ENCODE measurements at places on chromosomes 16 and 17.

DNA sequence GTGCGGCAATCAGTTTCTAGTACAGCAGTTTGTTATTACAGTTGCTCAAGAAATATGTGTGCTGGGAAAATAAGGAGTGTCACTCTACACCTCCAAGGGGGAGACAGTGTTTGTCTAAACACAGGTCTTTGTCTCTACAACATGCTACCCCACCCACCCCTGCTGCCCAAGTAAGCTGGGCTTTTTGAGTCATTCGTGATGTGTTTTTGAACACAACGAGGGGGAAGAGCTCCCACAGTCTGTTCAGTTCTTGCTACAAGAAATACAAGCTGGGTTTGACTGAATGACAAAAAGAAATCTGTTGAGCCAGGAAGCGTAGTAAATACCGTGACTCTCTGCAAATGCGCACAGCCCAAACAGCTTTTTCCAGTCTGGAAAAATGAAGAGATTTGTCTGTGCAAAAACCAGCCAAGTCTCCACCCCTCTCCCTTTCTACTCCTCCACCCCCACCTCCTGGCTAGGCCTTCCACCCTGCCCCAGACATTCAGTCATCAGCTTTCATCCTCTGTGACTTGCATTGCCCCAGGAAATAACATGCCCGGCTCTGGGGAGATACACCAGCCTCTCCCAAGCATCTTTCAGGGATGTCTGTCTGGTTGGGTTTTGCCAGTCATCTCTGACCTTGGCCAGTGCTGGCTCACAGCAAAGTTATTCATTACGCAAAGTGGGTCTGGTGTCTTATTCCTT lies 25.7 kb downstream of the CHD9 start:
- no peak for DNase-seq

DNA sequence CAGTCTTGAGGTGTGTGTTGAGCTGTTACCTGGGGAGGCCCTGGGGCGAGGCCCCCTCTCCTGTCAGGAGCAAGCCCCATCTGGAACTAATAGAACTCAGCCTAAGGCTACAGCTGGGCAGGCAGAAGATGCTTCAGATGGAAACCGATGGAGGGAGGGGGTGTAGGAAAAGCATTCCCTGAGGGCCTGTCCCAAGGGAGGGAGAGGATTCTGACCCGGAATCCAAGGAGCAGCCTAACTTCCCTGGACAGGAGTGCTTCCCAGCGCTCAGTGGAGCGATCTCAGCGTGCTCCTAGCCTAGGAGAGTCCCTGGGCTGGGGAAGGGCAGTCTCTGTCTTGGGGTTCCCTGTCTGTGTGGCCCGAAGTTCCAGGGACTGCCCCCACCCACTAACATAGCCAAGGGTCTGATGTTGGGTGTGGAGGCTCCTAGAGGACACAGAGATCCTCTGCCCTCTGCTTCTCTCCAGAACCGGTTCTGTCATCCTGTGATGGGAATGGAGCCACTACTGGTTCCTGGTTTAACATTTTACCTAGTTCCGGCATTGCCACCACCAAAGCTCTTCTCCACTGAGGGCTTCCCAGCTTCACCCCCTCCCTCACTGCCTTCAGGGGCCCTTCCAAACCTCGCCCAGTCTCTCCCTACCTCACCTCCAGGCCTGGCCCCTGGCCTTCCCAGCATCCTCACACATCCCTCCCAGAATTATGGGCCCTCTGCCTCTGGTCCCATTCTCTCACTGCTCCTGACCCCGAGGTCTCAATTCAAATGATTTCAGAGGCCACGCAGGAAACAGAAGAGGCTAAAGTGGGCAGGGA lies 58.7 kb downstream of the RTN4RL1 start:
- no peak for DNase-seq

DNA sequence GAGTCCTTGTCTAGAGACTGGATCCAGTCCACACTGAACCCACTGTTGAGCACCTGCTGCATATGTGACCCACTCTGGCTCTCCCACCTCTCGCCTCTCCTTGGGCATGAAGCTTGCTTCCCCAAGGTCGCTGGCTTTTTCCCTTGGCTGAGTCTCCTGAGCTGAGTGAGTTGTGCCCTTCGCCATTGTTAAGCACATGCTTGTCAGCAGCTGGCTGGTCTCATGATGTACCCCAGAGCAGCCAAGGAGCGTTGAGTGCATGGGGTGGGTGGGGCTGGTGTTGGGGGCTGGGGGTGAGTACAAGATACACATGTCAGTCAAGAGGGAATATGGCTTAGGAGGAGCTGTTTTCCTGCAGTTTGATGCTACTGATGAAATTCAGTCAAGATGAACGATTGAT lies 165.6 kb downstream of the SNX29 start:
- DNase-seq, result no peak

DNA sequence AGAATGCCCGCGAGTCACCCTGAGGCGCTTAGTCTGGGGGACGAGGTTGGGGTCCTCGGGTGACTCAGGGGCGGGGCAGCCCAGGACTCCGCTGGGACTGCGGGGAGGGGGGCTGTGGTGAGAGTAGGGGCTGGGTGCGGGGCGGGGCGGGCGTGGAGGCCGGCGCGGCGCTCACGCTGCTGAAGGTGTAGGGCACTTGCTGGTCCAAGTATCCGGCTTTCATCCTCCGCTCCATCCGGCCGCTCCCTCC lies 832 bp downstream of the ETV4 start:
- peak; percentile 16 for DNase-seq

GRCh38 chr17:72510351-72511016 lies 389.7 kb downstream of the SOX9 start:
- no peak for DNase-seq

- no peak for DNase-seq
Measured at GRCh38 chr16:85094812-85095211, 17.5 kb downstream of the CIBAR2 start.

DNA sequence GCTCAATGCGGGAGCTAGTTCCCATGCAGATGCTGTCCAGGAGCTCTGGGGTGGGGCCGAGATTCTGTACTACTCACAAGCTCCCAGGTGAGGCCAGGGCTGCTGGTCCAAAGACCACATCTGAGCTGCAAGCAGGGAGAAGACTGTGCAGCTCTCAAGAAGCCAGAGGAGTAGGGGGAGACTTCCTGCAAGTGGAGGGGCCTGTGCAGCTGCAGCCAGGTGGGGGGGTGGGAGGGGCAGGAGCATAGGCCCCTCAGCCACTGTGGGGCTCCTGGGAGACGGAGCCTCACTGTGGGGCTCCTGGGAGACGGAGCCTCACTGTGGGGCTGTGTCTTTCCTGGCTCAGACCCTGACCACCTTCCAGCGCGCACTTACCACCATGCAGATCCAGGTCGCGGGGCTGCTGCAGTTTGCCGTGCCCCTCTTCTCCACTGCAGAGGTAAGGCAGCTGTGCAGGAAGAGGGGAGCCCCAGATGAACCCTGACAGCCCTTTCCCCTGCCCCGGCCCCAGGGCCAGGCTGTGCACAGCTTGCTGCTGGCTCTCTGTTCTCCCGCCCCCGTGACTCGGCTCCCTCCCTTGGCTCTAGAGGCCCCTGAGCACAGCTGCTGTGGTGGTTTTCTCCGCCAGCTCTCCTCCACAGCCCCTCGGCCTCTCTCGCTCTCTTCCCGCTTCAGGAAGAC lies 24.3 kb upstream of the DNAI2 start:
- DNase-seq, result no peak

DNA sequence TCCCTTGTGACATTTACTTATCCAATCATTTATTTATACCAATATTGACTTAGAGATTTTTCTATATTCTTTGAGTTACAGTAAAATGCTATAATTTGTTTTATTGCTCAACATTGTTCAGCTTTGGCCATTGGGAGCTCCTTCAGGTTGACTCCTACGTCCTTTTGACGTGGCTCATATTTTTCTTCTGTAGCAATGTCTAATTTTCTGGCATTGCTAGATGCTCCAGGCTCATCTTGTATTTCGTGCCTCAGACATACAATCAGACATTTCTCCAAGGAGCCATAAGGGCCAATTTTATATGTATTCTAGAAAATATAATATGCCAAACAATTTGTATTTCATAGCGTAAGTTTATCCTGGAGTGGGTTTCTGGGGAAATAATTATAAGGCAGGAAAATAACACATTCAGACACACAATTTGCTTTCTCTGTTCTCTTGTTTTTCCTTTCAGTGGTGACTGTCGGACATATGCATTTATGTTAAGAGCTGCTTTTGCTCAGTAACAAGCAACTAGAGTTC lies 355.1 kb upstream of the MON1B start:
- no peak for DNase-seq

DNA sequence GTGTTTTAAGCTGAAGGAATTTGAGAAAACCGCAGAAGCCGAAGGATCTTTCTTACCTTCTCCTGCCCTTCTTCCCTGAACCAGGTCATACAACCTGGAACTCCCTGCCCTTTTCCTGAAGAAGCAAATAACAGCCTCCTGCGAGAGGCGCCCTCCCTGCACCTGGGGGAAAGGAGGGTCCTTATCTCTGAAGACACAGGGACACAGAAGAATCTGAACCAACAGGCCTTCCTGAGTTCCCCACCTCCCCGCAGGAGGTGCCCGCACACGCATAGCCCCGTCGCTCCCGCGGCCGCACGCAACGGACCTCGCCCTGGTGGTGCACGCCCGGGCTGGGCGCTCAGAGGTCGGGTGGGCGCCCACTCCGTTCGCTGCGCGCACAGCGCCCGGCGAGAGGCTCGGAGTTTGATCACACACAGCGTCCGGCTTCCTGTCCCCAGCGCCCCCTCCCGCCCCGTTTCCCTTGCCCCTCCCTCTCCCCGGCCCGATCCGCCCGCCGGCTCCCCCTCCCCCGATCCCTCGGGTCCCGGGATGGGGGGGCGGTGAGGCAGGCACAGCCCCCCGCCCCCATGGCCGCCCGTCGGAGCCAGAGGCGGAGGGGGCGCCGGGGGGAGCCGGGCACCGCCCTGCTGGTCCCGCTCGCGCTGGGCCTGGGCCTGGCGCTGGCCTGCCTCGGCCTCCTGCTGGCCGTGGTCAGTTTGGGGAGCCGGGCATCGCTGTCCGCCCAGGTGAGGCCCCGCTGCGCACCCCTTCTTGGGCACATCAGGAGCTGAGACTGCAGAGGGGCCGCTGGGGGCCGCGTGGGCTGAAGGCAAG lies at the start of gene TNFSF12:
Gene TNFSF12 (plus strand): TSS at position 474 of the 816 bp plus-strand sequence. CDS start 96 bp downstream, at position 570.
- peak; percentile 42 for DNase-seq

- DNase-seq, result no peak
Measured at GRCh38 chr17:72539981-72540897, 419.4 kb downstream of the SOX9 start.

DNA sequence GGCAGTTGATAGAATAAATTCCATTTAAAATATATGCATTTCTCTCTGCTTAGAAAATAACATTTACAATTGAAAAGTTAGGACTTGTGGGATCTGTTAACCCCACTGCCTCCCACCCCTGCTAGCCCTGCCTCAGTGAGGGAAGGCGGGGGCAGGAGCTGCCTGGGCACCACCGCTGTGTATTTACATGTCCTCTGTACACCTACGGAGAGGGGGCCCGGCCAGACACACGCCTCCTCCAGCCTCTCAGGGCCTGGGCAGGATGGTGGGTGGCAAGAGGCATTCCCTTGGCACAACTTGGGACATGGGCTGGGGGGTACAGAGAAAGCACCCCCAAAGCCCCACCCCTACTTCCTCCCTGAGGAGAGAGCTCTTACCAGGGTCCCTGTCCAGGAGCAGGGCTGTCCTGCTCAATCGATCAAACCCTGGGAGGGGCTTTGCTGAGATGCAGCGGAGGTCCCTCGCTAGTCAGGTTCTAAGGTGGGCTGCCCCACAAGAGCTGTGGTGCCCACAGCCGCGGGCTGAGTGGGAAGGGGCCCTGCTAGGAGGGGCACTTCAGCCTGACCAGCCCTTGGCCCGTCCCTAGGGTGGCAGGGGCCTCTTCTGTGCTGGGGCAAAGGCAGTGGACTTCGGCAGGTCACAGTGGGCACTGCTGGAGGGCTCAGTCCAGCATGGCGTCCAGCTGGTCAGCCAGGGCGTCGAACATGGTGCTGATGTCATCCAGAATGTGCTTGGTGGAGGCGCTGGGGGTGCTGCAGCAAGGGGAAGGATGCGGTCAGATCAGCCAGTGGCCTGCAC lies 14.7 kb downstream of the CASKIN2 start:
- DNase-seq, result no peak

DNA sequence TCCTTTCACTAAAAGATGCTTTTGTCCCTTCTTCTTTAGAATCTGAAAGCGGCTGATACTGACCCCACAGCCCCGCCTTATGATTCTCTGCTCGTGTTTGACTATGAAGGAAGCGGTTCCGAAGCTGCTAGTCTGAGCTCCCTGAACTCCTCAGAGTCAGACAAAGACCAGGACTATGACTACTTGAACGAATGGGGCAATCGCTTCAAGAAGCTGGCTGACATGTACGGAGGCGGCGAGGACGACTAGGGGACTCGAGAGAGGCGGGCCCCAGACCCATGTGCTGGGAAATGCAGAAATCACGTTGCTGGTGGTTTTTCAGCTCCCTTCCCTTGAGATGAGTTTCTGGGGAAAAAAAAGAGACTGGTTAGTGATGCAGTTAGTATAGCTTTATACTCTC lies 10.1 kb upstream of the TANGO6 start:
- DNase-seq, result no peak

GRCh38 chr16:86018941-86019340 lies 120.0 kb downstream of the IRF8 start:
- DNase-seq, result no peak

- DNase-seq, result no peak
Measured at GRCh38 chr17:36495076-36495578, 8.6 kb downstream of the ZNHIT3 start.

GRCh38 chr16:72938795-72939164 lies 109.1 kb downstream of the ZFHX3 start:
- no peak for DNase-seq

DNA sequence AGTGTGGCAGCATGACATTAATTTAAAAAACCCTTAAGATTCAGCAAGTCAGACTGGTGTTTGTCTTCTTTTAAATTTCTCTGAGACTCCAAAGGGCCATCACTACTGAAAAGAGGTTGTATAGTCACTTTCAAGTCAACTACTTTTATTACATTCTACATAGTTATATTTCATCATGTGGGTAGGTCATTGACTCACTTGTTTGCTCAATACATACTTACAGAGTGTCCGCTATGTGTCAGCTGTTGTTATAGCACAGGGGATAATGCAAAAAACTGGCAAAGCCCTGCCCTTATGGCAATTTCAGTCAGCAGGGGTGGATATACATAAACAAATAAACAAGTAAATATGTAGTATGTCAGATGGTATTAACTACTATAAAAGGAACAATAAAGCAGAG lies 2.5 kb upstream of the MYH4 start:
- no peak for DNase-seq

- no peak for DNase-seq
Measured at GRCh38 chr16:27398894-27399853, 2.8 kb upstream of the IL21R start.

DNA sequence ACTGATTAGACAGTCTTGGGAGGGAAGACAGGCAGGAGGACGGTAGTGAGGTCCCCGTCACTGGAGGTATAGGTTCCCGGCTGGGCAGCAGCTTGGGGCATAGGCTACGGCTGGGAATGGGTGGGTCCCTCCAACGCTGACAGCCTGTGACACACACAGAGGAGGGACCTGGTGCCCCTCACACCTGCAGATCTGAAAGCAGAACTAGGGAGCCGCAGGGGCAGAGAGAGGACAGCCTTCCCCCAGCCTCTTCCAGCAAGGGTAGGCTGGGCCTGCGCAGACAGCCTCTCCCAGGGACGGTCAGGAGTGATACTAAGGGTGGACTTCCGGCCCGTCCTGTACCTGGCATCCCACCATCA lies 2.0 kb downstream of the P2RX1 start:
- no peak for DNase-seq

Measured in CD4-positive, alpha-beta memory T cell (primary cell).